ENCODE measurements at places on chromosomes 2 and 18. TPM values are rescaled to one million over a fixed set of nuclear protein-coding genes. Genes with fewer than 3 reads are reported as not detected.

DNA sequence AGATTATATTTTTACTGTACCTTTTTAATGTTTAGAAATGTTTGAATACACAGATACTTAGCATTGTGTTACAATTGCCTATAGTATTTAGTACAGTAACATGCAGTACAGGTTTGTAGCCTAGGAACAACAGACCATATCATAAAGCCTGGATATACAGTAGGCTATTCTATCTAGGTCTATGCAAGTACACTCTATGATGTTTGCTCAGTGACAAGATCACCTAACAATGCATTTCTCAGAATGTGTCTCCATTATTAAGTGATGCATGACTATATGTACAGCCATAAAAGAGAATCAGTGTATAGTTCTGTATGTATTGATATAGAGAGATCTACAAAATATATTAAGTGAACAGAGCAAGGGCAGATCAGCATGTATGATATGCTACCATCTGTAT is 616.4 kb downstream of the XIRP2 start:
- no peak overlapping the region for H3K4me3 ChIP-seq
- H3K27ac ChIP-seq = no peak overlapping the region
- H3K27me3 ChIP-seq = no peaks in the 10 kb centered on the region

Gene GAL3ST2
- total RNA-seq = not detected

Gene IL1RN
- total RNA-seq = 67.1 TPM

Gene CSRNP3
- total RNA-seq = 5.5 TPM

DNA sequence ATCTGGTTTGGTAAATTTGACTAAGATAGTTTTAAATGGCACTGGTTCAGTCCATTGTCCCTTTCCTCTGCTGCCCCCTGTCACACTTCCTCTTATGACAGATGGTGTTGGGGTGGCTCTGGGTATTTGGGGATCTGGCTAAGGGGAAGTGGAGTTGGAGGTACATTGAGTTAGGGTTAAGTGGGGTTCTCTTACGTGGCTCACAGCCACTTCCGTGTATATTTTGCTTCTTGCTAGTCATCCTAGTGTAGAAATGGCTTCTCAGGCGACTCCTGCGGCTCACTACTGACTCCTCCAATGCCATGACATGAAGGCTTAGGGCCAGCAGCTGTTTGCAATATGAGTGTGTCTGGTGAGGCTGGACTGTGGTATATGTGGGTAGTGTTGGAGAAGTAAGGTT is 187.0 kb downstream of the HAUS1 start:
- H3K36me3 ChIP-seq = no peaks in the 10 kb centered on the region
- H3K4me3 ChIP-seq = no peak overlapping the region
- no peaks in the 10 kb centered on the region for H3K4me1 ChIP-seq
- no peak for DNase-seq
- H3K27ac ChIP-seq = no peak overlapping the region

DNA sequence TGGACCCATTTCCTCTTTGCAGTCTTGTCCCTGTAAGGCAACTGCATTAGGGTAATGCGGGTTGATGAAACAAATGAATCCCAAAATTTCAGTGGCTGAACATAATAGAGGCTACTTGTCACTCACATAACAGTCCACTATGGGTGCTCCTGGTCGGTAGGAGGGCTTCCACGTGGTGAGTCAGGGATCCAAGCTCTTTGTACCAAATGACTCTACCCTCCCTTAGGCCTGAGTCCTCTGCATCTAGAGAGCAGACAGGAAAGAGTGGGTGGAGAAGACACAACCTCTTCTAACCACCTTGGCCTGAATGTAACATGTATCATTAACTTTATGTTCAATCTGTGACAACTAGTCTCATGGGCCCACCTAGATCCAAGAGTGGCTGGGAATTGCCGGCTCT is 86.2 kb upstream of the HAAO start:
- no peaks in the 10 kb centered on the region for H3K27me3 ChIP-seq
- H3K36me3 ChIP-seq = no peaks in the 10 kb centered on the region
- H3K27ac ChIP-seq = peak overlapping the region; percentile 70

GRCh38 chr18:62183578-62184195 is 3.2 kb downstream of the PIGN start:
- no peaks in the 10 kb centered on the region for H3K36me3 ChIP-seq
- no peak for DNase-seq
- no peak overlapping the region for H3K27ac ChIP-seq
- no peak overlapping the region for H3K4me3 ChIP-seq

Gene IL18R1
- total RNA-seq = 35.6 TPM

DNA sequence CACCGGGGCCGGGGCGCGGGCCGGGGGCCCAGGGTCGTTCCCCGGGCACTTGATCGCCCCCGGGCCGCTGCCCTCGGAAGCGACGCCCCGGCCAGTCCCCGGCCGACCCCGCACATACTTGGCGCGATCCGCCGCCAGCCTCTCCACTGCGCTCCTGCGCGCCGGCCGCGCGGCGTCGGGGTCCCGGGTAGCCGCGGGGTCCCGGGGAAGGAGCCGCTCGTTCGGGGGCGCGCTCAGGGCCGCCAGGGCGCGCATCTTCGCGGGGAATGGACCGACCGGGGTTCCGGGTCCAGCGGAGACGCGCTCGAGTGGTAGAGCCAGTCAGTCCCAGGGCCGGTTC is 204 bp downstream of the FAM110C start:
- peaks cover 14% of the 10 kb centered on the region for H3K4me1 ChIP-seq
- H3K27ac ChIP-seq = no peak overlapping the region
- no peaks in the 10 kb centered on the region for H3K36me3 ChIP-seq
- peak overlapping the region; percentile 53 for H3K4me3 ChIP-seq
- no peak for DNase-seq

Gene DPYSL5
- not detected for total RNA-seq

Gene BOLL
- not detected for total RNA-seq

GRCh38 chr2:241574911-241575623 is 16.5 kb downstream of the BOK start:
- no peak overlapping the region for H3K27ac ChIP-seq
- no peak overlapping the region for H3K4me3 ChIP-seq
- DNase-seq = no peak
- peaks cover 4% of the 10 kb centered on the region for H3K4me1 ChIP-seq
- H3K36me3 ChIP-seq = peaks cover 31% of the 10 kb centered on the region

DNA sequence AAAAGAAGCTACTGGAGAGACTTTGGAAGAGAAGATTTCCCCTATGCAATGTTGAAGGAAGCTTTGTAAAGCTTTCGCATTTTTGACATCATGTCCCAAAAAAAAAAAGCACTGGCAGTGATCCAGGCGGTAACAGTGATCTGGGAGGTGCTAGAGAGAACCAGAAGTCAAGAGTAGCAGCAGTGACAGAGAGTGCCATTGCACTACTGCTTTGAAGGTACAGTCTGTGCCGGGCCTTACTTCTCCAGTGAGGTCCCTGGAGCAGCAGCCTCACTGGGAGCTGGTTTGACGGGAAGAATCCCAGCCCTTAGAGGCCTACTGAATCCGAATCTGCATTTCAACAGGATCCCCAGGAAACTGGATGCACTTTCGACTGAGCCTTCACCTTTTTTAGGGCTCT is 50.9 kb upstream of the ATL2 start:
- no peaks in the 10 kb centered on the region for H3K4me1 ChIP-seq
- no peak overlapping the region for H3K4me3 ChIP-seq
- no peak for DNase-seq
- H3K36me3 ChIP-seq = no peaks in the 10 kb centered on the region

Gene TGOLN2
- total RNA-seq = 133 TPM

Gene FSHR
- total RNA-seq = not detected

Gene SERPINB4
- not detected for total RNA-seq

DNA sequence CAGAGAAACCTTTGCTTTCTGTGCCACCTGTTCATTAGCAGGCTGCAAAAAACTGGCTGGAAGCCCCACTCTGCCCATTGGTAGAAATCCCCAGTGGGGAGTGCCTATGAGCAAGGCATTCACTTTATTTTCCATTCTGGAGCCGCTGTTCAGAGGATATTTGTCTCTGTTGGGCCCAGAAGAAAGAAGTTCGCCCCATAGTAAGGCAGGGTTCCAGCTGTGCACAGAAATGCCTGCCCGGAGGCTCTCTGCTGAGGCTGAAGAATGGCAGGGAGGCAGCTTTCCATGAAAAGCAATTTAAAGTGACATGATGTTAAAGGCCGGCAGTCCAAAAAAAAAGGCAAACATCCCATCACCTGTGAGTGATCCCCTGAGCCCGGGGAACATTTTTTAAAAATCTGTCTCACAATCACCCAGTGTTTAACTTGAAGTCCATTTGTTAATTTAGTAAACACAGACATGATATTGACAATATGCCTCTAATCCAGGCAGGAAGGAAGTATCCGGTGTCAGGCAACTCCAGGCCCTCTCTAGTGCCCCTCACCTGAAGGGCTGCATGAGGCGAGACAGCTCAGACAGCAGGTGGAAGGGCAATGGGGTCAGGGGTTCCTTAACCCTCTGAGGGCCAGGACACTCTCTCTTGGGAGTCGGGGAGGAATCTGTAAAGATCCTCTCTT is 265.1 kb upstream of the SIX2 start:
- no peak overlapping the region for H3K27ac ChIP-seq
- H3K4me3 ChIP-seq = no peak overlapping the region
- H3K4me1 ChIP-seq = no peaks in the 10 kb centered on the region
- no peaks in the 10 kb centered on the region for H3K36me3 ChIP-seq
- no peak for DNase-seq
- peaks cover 4% of the 10 kb centered on the region for H3K27me3 ChIP-seq

Gene STPG4
- total RNA-seq = 1.0 TPM

Gene MDH1B
- 0.52 TPM for total RNA-seq

GRCh38 chr2:102927854-102928267 is 166.0 kb downstream of the TMEM182 start:
- no peak for DNase-seq
- H3K4me3 ChIP-seq = no peak overlapping the region
- H3K27me3 ChIP-seq = no peaks in the 10 kb centered on the region
- no peaks in the 10 kb centered on the region for H3K36me3 ChIP-seq
- no peak overlapping the region for H3K27ac ChIP-seq
- H3K4me1 ChIP-seq = no peaks in the 10 kb centered on the region

Gene COLEC12
- total RNA-seq = 32.9 TPM

- no peak overlapping the region for H3K4me3 ChIP-seq
- no peak for DNase-seq
- H3K27ac ChIP-seq = peak overlapping the region; percentile 59
- no peaks in the 10 kb centered on the region for H3K27me3 ChIP-seq
- H3K4me1 ChIP-seq = no peaks in the 10 kb centered on the region
- H3K36me3 ChIP-seq = no peaks in the 10 kb centered on the region
Measured at GRCh38 chr2:239466061-239466754, 65.4 kb upstream of the HDAC4 start.

DNA sequence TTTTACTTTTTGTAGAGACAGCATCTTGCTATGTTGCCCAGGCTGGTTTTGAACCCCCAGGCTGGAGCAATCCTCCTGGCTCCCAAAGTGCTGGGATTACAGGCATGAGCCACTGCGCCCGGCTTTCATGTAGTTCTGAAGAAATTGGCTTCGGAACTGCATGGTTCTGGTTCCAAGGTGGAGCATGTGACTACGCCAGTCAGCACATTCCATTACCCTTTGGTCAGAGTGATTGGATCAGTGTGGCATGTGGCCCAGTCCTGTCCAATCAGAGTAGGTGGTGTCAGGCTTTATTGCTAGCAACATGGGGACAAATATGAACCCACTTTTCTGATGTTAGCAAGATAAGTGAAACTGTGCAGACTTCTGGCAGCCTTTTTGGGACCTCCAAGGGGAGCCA is 16.3 kb upstream of the ATOH8 start:
- H3K27ac ChIP-seq = no peak overlapping the region
- H3K4me3 ChIP-seq = no peak overlapping the region
- no peak for DNase-seq
- H3K4me1 ChIP-seq = peaks cover 18% of the 10 kb centered on the region
- no peaks in the 10 kb centered on the region for H3K27me3 ChIP-seq

GRCh38 chr18:39435996-39436395 is 1870.4 kb upstream of the CELF4 start:
- no peaks in the 10 kb centered on the region for H3K27me3 ChIP-seq
- no peak overlapping the region for H3K4me3 ChIP-seq
- H3K4me1 ChIP-seq = no peaks in the 10 kb centered on the region
- no peaks in the 10 kb centered on the region for H3K36me3 ChIP-seq
